ENCODE measurements at places on chromosomes 5 and 9.

GRCh38 chr5:22505891-22506290, 347.3 kb downstream of the CDH12 start:
- no peak for DNase-seq

DNA sequence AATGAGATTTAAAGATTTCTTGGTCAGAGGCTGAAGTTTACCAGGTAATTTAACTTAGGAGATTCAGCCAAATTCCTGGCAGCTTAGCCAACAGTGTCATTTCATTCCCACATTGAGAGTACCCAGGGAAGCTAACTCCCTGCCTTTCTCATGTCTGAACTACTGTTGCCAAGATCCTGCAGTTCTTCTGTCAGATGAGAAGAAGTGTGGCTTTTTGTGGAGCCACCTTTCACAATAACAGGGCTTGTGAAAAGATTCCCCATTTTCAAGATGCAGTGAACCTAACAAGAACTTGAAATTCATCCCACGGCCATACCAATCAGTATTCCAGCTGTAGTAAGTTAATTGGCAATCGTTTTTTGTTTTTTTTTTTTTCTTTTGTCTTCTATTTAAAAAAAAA, 176.4 kb downstream of the XRCC4 start:
- no peak for DNase-seq

DNA sequence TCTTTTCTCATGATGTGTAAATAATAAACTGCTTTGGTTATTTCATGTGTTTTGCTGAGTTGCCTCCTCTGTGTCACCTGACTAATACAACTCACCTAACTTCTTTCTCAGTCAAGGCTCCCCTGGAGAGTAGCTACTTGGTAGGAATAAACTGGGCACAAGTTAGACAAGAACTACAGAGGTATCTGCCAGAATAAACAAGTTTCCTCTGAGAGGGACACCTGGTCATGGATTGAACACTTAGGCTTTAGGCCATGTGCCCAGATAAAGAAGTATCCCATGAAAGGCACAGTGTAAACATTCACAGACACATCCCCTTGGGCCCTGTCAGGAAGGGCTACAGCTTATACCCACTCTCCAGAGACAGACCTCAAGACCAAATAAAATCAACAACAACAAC, 532.5 kb downstream of the KIF4B start:
- no peak for DNase-seq

- no peak for DNase-seq
These were observed 21.4 kb downstream of the CMBL start for GRCh38 chr5:10286162-10286861.

GRCh38 chr5:120655828-120656435, 191.8 kb downstream of the PRR16 start:
- DNase-seq = peak; percentile 27

- no peak for DNase-seq
These were observed 60.5 kb downstream of the SNX18 start for GRCh38 chr5:54577937-54578653.

- DNase-seq = no peak
These were observed 36.5 kb downstream of the FBXO10 start for GRCh38 chr9:37539634-37540033.

DNA sequence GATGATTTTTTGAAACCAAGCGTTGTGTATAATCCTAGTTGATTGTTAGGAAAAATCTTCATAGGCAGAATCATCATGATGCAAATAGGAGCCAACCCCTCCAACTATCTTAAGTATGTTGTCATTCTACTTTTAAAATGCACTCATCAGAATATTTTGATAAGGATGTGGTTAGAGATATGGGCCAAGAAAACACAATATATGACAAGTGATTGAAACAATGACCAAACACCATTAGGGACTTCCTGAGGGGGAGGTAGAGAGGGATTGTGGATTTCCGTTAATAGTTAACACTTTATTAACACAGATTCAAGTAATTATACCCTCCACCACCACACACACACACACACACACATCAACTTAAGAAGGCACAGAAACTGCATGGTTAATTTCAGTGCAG, 143.3 kb downstream of the ARSB start:
- no peak for DNase-seq

DNA sequence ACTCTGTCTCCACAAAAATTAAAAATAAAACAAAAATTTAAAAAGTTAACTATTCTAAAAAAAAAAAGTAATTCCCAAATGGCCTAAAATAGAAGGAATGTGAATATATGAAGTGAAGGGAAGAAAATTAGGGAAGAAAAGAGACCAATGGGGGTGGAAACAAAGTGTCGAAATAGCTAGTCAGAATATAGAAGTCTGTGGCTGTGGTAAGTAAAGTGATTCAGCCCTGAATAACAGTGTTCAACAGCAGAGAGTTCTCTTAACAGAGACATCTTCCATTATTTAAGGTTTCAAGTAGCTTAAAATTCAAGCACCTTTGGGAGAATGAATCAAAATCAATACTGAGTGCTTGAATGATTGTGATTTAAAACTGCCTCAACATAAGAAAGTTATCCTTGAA, 51.7 kb downstream of the LPAR1 start:
- no peak for DNase-seq

- DNase-seq = no peak
These were observed 58.7 kb downstream of the MAPKAP1 start for GRCh38 chr9:125648294-125648693.

DNA sequence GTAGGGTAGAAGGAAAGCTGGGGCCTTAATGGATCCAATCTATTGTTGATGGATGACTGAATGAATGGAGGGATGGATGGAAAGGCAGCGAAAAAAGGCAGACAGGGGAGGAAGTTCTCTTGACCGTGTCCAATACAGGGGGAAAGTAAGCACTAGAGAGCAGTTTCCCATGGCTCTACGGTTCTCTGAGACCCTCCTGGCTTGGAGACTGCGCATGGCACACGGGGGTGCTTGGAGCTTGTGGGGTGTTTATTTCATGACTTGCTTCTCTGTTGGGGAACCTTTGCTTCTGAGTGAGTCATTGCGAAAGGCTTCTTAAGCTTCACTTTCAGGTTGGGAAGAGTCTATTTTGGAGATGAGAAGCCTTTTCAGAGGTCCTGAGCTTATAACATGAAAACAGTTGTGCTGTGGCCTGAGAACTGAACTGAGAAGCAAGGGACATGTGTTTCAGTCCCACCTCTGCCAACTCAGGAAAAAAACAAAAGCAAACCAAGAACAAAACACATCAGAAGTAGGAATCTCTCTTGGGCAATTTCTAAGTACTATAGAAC, 12.8 kb upstream of the TEX48 start:
- no peak for DNase-seq

DNA sequence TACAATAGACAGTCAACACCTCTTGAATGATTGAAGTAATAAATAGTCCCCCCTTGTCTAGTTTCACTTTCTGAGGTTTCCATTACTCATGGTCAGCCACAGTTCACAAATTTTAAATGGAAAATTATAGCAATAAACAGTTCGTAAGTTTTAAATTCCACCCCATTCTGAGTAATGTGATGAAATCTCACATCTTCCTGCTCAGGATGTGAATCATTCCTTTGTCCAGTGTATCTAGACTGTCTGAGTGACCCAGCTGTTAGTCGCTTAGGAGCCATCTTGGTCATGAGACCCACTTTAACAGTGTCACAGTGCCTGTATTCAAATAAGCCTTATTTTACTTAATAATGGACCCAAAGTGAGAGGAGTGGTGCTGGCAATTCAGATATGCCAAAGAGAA, 311.6 kb upstream of the PRR16 start:
- DNase-seq = peak; percentile 50

DNA sequence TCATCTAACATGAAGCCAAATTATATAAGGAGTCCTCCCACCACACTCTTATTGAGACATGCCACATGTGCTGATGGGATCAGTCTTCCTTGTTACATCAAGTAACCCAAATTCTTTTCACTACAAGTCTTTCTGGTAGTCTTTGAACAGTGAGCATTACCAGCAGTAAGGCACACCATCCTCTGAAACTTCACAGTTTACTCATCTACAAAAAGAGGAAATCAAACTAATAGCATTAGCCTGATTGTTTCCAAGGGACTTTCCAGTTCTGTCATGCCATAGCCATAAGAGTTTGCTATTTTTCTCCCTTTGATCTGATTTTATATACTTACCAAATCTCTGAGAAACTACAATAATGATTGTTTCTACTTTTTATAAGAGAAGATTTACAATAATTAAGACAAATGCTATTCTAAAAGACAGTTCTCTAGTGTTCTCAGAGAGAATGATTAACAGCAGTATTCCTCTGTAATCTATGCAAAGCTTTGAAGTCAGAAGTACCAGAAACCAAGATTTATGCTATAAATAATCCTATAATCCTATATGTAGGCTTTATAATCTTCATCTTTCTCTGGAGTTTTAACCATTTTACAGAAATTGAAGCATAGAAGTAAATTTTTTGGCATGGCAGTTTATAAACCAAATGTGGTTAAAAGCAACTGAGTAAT, 166.2 kb upstream of the ACO1 start:
- DNase-seq = no peak

DNA sequence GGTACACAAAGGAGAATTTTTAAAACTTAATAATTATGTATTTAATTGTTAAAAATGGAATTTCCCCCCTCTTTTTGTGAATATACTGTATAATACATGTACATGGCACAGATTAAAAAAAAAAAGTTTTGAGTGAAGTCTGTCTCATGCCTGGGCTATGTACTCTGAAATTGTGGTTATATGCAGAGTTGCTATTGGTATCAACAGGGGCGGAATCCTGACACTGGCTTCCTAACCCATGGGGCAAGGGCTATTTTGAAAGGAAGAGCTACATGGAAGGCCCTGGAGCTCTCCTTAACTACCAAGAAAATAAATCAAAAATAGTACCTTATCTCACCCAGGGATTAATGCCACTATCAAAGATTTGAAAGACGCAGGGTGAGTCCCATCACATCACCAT, 865 bp upstream of the FAM193B start:
- DNase-seq = no peak

GRCh38 chr5:59025734-59026133, 442.9 kb downstream of the RAB3C start:
- DNase-seq = no peak

GRCh38 chr5:117671551-117671950, 1096.9 kb upstream of the SEMA6A start:
- no peak for DNase-seq

GRCh38 chr9:14730461-14730898, 7.9 kb upstream of the CER1 start:
- DNase-seq = no peak

- no peak for DNase-seq
These were observed 490.8 kb downstream of the RASEF start for GRCh38 chr9:82572146-82572545.

- no peak for DNase-seq
These were observed 68.6 kb downstream of the EPB41L4B start for GRCh38 chr9:109252291-109252690.

DNA sequence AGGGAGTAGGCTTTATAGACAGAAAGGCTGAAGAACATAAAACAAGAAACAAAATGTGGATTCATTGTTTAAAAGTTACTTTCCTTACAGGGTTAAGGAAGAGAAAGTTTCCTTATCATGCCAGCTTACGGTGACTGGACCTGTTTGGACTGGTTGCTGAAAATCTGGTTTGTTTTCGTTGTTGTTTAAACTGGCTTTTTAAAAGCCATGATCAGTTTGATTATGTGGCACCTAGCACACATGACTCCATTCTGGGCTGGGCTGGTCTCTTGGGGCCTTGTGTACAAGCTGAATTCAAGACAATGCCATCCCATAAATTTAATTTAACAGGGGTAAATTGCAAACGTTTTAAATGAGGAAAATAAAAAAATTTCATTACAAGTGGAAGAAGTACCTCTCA, 18.4 kb upstream of the ZNF474 start:
- no peak for DNase-seq

DNA sequence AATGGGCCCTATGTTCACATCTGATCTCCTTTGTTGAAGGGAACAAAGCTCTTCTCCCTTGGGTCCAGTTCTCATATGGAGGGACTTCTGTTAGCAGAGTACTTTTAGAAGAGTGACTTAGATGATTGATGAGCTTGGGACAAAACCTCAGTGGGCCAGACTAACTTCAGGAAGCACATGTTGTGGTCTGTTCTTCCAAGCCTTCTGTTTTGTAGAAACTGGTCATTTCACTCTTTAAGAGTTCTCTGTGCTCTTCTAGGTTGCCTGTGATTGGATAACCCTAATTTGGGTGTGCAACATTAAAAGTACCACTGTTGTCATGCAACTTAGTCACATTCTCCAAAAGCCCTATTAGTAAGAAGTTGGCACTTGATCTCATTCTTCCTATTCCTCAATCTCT, 183.5 kb upstream of the ACO1 start:
- no peak for DNase-seq

DNA sequence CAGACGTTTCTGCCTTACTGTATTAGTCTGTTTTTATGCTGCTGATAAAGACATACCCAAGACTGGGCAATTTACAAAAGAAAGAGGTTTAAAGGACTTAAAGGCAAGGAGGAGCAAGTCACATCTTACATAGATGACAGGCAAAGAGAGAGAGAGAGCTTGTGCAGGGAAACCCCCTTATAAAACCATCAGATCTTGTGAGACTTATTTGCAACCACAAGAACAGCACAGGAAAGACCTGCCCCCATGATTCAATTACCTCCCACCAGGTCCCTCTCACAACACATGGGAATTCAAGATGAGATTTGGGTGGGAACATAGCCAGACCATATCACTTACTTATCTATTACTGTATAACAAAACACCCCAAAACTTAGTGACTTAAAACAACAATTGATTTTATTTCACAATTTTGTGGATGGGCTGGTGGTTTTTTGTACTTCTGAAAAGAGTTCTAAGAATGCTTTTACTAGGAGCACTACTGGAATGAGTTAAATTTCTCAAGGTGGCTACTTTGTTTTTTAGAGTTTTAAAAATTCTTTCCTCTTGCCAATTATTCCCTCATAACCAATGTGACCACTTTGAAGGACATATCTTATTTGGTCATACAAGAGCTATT, 10.3 kb downstream of the RUSC2 start:
- DNase-seq = no peak

GRCh38 chr9:91572044-91572443, 148.4 kb upstream of the NFIL3 start:
- DNase-seq = peak; percentile 86

GRCh38 chr5:32315221-32316014, 2.7 kb upstream of the MTMR12 start:
- no peak for DNase-seq

- DNase-seq = no peak
These were observed 111.5 kb upstream of the ZNF618 start for GRCh38 chr9:113764572-113764971.

- no peak for DNase-seq
These were observed 13.0 kb downstream of the MEGF9 start for GRCh38 chr9:120701248-120701647.

DNA sequence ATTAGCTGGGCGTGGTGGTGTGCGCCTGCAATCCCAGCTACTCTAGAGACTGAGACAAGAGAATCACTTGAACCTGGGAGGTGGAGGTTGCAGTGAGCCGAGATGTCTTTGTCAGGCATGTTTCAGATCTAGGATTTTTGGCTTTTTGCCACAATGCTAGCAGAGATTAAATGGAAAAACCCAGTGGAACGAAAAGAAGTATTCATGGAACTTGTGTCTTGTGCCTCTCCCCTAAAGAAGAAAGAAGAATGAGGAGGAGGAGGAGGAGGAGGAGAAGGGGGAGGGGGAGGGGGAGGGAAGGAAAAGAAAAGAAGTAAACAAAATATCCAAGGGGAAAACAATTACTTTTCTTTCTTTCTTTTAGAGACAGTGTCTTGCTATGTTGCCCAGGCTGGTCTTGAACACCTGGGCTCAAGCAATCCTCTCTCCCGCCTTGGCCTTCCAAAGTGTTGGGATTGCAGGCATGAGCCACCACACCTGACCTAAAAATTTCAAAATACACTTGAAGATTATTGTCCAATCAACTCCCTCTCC, 106.0 kb downstream of the ARRDC3 start:
- no peak for DNase-seq

GRCh38 chr5:135010502-135011354, 23.3 kb downstream of the PITX1 start:
- DNase-seq = no peak

GRCh38 chr9:5445886-5446285, 4.5 kb upstream of the CD274 start:
- DNase-seq = no peak

Data from foreskin keratinocyte (primary cell).